ENCODE measurements at places on chromosomes 11 and 22. TPM values are rescaled to one million over a fixed set of nuclear protein-coding genes. Genes with fewer than 3 reads are reported as not detected.

Gene CAVIN3
- polyA plus RNA-seq: 16.6 TPM

Gene OR8J1
- not detected for polyA plus RNA-seq

Gene PELI3
- polyA plus RNA-seq: 5.3 TPM

Gene SPINDOC
- polyA plus RNA-seq: 28.5 TPM

Gene SHANK3
- polyA plus RNA-seq: 17.9 TPM

Gene NLRP14
- polyA plus RNA-seq: 0.98 TPM

Gene NLRP10
- polyA plus RNA-seq: not detected

Gene RPS13
- 1,347 TPM for polyA plus RNA-seq

Gene ZW10
- 26.9 TPM for polyA plus RNA-seq

Gene OR5AR1
- polyA plus RNA-seq: not detected

DNA sequence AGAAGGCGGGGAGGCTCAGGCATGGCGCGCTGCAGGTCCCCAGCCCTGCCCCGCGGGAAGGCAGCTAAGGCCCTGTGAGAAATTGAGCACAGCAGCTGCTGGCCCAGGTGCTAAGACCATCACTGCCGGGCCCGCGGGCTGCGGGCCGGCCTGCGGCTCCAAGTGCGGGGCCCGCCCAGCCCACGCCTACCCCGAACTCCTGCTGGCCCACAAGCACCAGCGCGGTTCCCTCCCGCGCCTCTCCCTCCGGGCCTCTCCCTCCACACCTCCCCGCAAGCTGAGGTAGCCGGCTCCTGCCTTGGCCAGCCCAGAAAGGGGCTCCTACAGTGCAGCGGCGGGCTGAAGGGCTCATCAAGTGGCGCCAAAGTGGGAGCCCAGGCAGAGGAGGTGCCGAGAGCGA is 4.6 kb upstream of the RDX start:
- no peak for DNase-seq

DNA sequence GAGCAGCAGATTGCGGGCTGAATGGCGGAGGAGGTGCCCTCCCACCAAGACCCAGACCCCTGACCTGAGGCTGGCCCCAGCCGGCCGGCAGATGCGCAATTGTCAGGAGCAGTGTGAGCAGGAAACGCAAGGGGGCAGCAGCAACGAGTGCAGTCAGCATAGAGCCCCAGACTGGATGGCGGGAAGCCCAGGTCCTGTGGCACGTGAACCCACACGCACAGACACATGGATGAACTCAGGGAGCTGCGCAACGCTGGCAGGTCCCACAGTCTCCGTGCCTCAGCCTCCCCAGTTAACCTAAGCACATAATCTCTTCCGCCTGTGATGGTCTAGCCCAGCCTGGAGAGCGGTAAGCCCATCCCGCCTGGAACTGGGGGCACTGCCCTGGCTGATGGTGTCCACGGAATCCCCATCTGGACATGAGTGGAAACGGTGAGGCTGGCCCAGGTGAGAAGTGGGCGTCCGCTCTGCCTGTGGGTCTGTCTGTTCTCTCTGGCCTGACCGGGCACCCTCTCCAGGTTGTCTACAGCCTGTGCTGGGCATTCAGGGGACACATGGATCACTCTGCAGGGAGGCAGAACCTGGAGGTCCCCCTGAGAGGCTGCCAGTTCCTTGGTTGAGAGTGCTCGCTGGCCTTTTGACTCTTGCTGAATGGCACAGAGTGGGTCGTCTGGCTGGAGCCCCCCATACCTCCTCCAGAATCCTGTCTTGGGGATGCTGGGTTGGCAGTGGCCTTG is 626 bp upstream of the TBX10 start:
- DNase-seq: no peak

DNA sequence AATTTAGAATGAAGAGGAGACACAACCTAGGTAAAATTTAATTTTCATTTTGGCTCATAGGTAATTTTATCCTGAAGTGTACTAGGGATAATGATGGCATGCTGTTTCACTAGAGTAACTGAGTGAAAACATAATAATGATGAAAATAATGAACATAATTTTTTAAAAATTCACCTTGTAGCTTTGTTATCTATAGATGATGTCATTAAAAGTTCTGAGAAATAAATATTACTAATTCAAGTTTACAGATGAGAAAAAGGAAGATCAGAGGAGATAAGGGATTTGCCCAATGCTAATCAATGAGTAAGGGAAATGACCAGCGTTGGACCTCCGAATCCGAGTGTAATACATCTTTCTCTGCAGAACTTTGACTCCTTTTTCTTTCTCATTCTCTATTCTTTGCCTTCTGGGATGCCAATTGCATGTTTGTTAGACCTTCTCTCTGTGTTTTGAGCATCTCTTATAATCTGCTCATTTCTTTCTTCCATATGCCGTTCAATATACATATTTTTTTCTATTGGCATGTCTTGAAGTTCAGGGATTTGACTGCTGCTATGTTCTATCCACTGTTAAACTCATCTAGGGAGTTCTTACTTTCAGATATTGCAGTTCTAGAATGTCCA is 186.5 kb downstream of the SNX19 start:
- no peak for DNase-seq

GRCh38 chr22:46726066-46726985 is 11.7 kb downstream of the CERK start:
- no peak for DNase-seq

DNA sequence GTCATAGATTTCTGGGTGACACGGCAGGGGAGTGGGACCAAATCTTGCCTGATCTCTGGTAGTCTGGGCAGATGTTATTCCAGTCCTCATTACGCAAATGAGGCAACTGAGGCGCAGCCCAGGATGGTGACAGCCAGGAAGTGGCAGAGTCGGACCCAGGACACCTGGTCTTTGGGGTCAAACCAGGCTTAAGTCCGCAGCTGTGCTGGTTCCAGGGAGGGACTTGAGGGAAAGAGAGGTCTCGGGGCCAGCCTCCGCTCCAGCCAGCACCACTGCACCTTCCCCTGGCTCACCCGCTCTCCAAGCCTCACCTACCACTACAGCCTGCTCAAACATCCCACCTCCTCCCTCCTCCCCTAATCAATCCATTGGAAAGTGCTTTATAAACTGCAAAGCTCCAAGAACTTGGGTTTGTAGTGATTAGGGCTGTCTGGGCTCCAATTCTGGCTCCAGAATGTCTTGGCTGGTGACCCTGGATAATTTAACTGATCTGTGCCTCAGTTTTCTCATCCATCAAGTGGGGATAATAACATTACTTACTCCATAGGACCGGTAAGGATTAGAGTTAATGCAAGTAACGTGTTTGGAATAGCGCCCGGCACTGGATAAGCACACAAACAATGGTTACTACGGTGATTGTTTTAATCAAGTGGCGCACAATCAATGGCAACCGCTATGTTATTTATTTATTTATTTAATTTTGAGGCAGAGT is 526 bp upstream of the PNPLA5 start:
- no peak for DNase-seq

GRCh38 chr22:33270596-33270995 is 212.4 kb upstream of the SYN3 start:
- no peak for DNase-seq

DNA sequence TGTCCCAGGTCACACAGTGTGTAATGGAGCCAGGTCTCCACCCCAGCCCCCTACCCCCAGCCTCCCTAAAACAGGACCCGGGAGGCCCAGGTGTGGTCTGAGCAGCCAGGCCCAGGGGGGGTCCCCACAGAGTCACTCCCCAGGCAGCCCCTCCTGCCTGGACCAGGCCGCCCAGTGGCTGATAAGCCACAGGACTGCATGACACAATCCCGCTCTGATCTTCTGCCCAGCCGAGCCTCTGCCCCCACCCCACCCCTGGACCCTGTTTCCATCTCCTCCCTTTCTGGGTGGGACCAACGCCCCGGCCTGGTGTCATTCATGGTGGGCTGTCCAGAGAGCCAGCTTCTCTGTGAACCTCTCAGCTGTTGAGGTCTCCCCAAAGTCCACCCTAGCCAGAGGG is 7.8 kb upstream of the LIF start:
- no peak for DNase-seq

GRCh38 chr11:64102005-64102738 is 63.7 kb downstream of the MACROD1 start:
- DNase-seq: no peak

GRCh38 chr11:12842933-12843636 is 166.0 kb upstream of the RASSF10 start:
- peak; percentile 48 for DNase-seq

GRCh38 chr11:67731583-67731982 is 57.2 kb upstream of the ALDH3B2 start:
- DNase-seq: no peak

DNA sequence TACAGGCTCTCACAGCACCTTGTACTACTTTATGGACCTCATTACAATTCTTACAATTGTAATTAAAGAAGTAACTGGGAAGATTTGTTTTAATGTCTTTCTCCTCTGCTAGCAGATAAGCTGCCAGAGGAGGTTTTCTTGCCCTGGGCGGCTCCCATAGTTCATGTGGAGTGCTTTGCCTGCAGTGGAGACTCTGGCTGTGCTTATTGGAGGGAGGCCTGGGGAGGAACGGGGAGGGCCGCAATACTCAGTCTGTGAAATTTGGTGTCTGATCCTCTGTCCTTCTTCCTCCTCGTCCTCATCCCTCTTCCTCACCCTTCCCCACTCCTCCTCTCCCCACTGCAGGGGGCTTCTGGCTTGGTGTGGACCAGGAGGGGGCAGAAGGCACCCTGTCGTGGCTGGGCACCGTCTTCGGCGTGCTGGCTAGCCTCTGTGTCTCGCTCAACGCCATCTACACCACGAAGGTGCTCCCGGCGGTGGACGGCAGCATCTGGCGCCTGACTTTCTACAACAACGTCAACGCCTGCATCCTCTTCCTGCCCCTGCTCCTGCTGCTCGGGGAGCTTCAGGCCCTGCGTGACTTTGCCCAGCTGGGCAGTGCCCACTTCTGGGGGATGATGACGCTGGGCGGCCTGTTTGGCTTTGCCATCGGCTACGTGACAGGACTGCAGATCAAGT is 5.6 kb downstream of the SLC35C1 start:
- no peak for DNase-seq

DNA sequence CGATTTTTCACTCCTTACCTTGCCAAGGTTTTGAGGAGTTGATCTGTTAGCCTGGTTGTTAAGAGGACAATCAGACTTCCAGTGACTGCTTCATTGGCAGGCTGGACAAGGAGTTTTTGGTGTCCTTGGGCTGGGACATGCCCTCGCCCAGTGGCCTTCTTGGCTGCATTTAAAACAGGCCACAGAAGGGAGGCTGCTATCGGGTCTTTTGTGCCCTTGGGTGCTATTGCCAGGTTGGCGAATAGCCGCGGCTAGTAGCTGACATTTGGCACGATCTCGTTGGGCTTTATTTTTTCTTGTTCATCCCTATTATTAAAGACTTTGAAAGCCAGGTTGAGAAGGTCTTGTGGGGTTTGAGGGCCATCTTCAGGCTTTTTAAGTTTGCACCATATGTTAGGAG is 99.4 kb downstream of the ELP4 start:
- no peak for DNase-seq

- DNase-seq: no peak
These were observed 1.9 kb upstream of the EMID1 start for GRCh38 chr22:29203488-29204454.

- no peak for DNase-seq
These were observed 152.8 kb downstream of the TBC1D22A start for GRCh38 chr22:46914916-46915894.

DNA sequence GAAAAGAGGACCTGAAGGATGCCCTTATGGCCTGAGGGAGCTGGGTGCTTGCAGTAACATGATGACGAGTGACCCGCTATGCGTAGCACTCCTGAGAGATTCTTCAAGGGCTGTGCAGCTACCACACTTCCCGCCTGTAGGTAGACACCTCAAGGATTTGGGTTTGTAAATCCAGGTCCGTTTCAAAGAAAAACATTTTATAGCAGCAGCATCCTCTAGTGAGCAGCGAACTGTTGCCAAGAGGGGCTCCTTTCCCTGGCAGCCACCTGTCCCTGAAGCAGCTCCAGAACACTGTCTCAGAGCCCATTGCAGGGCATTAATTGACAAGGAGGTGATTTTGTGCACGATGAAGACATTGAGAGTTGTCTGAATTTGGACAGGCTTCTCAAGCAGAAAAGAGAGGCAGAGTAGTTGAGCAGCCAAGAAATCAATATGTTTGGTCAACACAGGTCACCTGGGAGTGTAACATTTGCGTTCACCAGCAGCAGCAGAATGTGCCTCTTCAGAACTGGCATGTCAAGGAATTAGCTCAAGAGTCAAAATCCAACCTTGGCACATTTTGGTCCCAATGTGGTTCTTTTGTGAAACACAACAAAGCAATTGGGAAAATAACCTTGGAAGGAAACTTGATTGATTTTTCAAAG is 209.8 kb upstream of the MTNR1B start:
- no peak for DNase-seq

GRCh38 chr11:65425105-65425970 is 2.7 kb downstream of the NEAT1 start:
- DNase-seq: no peak

GRCh38 chr22:31628969-31629708 is 32.9 kb downstream of the PISD start:
- DNase-seq: no peak

DNA sequence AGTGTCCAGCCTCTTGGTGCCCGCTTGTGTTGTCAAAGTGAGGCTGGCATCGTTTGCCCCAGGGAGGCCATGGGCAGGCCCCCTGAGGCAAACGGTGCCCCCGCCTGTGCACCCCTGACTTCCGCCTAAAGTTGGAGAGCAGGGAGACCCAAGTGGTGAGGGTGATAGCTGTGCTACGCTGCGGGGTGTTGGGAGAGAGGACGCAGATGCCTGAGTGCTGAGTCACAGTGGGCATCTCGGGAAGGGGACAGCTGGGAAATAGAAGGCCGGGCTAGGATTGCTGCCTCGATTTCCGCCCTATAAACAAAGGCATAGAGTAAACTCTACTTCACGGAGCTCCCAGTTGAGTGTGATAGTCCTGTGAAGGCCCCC is 5.8 kb downstream of the GRIK4 start:
- no peak for DNase-seq

DNA sequence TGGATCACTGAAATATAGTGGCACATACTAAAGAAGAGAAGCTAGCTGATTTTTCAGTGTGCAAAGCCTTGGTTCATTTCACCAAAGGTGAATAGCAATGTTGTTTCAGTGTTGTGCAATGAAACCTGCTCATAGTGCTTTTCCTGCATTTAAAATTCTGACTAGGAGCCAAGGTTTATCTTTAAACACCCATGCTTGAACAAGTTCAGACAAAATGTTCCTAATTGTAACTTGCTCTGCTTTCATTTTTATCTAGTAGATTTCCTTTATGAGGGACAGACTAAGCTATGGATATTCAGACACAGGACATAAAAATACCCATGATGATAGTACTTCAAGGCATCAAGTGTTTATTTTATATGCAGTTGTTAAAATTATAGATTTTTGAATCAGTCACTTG is 47.7 kb downstream of the BBOX1 start:
- no peak for DNase-seq

DNA sequence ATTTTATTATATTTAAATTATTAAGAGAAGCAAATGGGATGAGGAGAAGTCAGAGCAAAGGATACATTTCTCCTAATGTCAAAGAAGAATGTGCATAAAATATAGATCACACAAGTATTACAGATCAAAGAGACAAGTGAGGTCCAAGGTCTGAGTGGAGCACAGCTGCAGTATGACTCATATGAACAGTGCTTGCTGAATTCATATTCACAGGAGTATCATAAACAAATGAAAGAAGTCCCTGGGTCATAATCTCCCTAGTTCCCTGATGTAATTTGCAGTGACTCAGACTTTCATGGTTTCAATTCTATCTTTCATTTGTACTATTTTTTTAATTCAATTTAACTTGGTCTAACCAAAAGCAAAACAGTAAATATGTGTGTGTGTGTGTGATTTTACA is 499.0 kb upstream of the CCDC179 start:
- no peak for DNase-seq

GRCh38 chr11:21768388-21768787 is 424.5 kb upstream of the ANO5 start:
- no peak for DNase-seq

Data from right renal pelvis (tissue), 4 donors.